ENCODE measurements at places on chromosomes 7 and 10.

- no peak for DNase-seq
Observed at GRCh38 chr10:116597543-116597942, 6.8 kb downstream of the PNLIPRP1 start.

DNA sequence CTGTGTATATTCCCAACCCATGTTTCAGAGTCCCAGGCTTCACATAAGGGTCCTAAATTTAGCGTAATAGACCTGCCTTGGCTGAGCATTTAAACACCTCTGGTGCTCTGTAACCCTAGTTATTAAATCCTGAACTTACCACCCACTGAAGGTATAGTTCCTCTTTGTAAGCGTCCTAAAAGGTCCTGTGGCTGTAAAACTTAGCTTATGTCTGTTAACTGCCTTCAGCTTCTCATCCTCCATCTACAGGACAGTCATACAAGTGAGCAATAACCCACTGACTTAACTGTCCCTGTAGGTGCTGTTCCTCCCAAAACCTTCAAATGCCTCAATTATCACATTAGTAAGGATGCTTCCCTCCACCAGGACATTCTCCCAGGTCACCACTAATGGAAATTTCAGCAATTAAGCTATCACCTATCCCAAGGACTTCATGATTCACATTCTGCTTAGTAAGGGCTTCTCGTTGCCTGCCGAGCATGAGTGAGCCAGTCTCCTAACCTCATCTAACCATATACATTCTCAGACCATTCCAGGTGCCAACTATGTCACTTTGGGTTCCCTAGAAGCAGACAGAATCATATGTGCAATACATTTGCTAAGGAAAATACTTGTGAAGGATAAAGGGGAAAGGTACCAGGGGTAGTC is 55.8 kb downstream of the CASD1 start:
- no peak for DNase-seq

GRCh38 chr7:95549818-95550529 is 46.3 kb downstream of the PDK4 start:
- peak; percentile 97 for DNase-seq

GRCh38 chr10:96501985-96502384 is 11.7 kb downstream of the TLL2 start:
- DNase-seq: no peak

DNA sequence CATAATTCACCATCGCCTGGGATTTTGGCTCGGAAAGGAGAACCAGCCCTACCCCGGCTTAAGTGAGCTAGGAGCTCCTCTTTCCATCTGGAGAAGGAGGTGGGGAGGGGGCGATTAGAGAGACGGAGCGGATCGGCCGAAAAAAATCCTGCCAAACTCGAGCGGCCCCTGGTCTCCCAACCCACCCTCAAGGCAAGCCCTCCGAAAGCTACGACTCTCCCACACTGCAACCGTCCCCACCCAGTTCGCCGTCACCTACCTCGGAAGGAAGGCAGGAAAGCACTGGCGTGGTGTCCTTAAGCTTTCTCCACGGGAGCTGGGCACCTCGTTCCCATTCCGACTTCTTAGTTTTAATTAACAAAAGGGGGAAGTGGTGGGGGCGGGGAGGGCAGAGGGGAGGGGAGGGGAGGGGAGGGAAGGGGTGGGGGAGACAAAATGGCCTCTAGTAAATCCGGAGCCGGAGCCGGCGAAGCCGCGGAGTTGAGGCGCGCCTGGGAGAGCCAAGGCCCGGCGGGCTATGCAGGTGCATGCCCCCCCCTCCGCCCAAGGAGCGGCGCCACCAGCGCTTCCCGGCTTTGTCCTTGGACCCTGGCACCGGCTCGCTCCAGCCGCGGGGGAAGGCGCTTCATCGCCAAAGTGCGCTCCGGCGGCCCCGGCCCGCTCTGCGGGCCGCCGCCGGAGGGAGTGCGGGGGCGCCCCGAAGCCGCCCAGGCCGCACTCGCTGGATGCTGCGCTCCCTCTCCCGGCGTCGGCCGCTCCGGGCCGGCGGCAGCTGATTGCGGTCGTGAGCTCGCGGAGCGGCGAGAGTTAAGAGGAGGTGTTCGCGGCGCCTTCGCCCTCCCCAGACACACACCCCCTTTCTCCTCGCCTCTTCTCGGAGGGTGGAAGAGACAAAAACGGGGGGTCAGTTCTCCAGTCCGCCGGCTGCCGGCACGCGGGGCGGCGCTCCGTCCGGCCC is at the start of gene LRRC4:
Gene LRRC4 (minus strand): TSS at position 784 of the 958 bp plus-strand sequence. CDS start 797 bp downstream, outside the sequence.
- no peak for DNase-seq

DNA sequence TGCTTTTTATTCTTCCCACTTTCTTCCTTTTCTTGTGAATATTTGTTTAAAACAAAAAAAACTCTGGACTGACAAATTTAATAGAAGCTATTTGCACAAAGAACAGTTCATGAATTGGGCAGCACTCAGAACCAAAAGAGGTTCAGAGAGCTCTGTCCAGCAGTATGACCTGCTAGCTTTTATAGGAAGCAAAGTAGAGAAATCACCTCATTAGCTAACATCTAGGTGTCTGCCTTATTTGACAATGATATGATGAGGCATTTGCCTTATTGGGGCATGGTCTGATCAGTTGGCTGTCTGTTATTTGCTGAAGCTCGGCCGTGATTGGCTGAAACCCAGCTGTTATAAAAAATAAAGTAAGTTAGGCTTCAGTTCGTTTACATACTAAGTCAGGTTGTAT is 819 bp upstream of the TRIM4 start:
- no peak for DNase-seq
